Lower lobe of right lung (tissue), 2 donors: ENCODE measurements at places on chromosomes 6 and 20. TPM values are rescaled to one million over a fixed set of nuclear protein-coding genes. Genes with fewer than 3 reads are reported as not detected.

Gene BTN1A1
- total RNA-seq: not detected

Gene AURKA
- 2.5 TPM for total RNA-seq

DNA sequence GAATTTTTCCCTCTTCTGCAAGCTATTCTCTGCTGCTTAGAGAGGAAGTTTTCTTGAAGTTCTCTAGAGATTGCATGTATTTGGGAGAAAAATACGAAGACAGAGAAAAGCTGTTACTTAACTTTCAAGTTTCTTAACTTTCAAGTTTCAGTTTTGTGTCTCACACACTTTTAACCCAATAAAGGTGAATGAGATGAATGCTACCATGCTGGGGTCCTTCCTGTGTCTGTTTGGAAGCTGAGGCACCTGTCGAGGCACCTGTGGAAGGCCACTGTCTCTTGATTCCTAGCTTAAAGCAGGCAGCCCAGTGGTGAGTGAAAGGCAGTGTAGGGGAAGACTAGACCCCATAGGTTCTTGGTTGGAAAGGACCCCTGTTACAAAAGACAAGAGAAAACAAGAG is 372.8 kb upstream of the JARID2 start:
- DNase-seq: no peak

Gene SLC17A9
- 10.4 TPM for total RNA-seq

DNA sequence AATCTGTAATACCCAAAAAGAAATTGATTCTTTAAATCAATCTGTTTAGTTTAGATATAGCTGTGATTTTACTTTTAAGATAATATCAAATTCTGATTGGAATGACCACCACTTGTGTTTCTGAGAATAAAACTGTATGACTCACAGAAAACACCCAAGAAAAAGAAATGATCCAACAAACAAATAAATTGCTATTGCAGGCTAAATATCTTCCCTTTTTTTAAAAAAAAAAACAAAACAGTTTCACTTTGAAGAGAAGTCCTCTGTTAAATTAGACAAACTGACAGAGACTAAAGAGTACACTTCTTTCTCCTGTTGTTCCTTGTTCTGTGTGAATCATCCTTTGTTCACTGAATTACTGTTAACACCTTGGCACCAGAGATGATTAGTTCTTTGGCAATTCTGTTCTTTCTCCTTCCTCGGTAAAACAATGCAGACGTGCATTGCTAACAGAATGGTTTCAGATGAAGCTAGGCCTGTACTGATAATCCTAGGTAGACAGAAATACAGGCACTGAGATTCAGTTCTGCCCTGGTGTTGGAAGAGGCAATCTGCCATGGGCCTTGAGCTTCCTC is 895.2 kb upstream of the CITED2 start:
- DNase-seq: no peak

DNA sequence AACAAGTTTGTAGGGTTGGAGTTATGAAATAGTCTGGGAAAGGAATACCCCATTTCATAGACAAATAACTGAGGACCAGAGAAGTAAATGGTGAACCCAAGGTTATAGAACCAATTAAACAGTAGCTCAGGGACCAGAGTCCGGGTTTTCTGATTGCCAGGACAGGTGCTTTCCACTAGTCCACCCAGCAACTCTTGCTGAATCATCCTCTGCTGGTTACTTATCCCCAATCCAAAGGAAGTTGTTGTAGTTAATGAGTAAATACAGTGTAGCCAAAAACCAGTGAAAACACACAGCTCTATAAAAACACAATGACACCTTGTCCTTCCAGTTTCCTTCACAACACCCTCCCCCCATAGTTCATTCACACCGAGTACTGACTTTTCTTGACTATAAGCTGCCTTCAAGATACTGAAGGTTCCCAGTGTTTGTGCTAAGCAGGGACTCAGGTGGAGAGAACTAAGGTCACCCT is 766 bp upstream of the TINAG start:
- no peak for DNase-seq

DNA sequence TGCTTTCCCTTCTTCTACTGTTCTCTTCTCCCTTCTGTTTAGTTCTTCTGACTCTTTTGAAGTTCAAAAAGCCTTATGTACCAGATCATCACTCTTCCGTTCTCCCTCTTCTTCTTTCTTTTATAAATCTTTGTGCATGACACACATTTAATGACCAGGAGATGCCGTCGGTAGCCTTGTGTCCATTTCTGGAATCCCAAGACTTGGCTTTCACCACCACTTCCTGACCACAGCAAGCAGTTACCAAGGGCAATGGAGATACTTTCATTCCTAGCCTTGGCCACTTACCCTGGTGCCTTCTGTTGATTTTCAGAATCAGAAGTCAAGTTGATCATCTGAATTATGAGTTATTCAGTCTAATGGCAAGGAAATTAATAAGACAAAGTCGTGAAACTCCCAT is 268.5 kb upstream of the QKI start:
- DNase-seq: no peak

- DNase-seq: no peak
Measured at GRCh38 chr6:79334674-79335073, 100.2 kb upstream of the HMGN3 start.
